ENCODE measurements at places on chromosomes 7 and 10.

GRCh38 chr10:58107506-58107905 is 160.2 kb downstream of the IPMK start:
- DNase-seq = no peak

DNA sequence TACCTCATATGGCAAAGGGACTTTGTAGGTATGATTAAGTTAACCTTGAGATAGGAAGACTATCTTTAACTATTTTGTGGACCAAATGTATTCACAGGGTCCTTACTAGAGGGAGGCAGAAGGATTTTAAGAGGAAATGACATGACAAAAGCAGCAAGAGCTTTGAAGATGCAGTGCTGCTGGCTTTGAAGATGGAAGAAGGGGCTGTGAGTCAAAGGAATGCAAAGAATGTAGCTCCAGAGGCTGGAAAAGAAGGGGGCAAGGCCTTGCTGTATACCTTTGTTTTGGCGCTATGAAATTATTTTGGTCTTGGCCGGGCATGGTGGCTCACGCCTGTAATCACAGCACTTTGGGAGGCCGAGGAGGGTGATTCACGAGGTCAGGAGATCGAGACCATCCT is 3.2 kb upstream of the NRBF2 start:
- no peak for DNase-seq

- no peak for DNase-seq
Observed at GRCh38 chr7:130655286-130655685, 13.3 kb downstream of the COPG2 start.

GRCh38 chr10:119466655-119467054 is 75.9 kb downstream of the RGS10 start:
- DNase-seq = no peak

GRCh38 chr10:20898866-20899535 is 1.9 kb upstream of the NEBL start:
- no peak for DNase-seq

DNA sequence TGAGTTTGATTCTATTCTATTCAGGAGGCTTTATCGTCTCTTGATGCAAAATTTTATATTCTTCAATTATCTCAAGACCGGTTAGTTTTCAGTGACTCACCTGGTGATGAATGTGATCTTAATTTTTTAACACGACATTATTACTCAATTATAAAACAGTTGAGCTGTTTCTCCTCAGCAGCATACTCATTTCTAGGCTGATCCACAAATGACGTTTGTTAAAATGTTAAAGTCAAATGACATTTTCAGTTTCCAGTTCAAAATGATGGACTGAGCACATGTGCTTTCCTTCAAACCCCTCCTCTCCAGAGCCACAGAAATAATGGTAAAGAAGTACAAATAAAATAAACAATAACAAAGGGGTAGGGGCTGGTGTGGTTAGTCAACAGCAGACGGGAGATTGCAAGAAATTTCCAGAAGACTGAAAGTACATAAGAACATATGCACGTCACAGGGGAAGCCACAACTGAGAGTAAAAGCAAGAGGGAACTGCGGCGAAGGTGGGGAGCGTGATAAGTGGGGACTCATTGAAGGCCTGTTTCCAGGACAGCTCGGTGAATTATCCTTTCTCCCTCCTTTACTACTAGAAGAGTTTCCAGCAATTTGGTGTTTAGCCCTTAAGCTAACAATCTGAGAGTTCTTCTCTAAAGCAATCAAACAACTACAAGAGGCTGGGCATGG is 10.9 kb downstream of the MACROH2A2 start:
- no peak for DNase-seq

- no peak for DNase-seq
Observed at GRCh38 chr7:90409667-90410066, 6.4 kb downstream of the CLDN12 start.

DNA sequence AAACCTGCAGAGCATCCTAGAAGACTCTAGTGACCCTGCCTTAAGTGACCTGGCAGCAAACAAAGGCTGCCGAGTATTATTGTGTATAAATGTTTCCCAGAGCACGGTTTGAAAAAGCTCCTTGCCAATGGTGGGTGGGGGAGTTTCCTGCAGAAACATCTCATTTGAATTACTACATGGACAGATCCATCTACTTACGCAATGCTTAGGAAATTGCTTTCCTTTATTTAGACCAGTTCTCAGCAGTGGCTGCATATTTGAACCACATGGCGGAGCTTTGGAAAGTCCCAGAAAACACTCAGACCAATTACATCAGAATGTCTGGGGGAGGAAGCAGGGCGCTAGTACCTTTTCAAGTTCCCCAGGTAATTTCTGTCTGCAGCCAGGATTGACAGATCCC is 560.9 kb downstream of the SDK1 start:
- no peak for DNase-seq

DNA sequence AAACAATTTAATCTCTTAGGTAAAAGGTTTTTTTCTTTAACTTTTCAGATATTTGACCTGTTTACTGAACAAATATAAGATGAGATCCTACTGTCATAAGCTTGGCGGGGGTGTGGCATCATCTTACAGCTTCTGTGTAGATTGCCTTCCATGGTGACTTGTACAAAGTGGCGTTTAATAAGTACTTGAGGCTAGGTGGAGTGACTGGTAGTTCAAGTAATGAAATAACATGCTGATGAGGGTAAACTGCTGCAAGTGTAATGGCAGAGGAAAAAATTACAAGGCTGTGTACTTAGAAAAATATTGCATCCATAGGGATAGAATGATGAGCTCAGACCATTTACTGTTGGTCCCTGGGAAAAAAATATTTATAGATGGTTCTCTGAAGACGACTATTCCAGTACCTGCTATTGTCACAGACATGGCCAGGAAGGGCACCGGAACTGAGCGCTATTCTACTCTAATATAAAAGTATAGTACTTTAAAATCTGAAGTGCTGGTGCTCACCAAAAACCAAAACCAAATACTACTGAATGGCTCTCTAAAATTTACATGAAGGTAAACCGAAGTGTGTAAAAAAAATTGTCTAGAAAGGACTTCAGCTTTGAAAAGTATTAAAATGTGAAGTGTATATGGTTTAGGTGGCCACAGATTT is 42.4 kb downstream of the DNAH11 start:
- DNase-seq = no peak

DNA sequence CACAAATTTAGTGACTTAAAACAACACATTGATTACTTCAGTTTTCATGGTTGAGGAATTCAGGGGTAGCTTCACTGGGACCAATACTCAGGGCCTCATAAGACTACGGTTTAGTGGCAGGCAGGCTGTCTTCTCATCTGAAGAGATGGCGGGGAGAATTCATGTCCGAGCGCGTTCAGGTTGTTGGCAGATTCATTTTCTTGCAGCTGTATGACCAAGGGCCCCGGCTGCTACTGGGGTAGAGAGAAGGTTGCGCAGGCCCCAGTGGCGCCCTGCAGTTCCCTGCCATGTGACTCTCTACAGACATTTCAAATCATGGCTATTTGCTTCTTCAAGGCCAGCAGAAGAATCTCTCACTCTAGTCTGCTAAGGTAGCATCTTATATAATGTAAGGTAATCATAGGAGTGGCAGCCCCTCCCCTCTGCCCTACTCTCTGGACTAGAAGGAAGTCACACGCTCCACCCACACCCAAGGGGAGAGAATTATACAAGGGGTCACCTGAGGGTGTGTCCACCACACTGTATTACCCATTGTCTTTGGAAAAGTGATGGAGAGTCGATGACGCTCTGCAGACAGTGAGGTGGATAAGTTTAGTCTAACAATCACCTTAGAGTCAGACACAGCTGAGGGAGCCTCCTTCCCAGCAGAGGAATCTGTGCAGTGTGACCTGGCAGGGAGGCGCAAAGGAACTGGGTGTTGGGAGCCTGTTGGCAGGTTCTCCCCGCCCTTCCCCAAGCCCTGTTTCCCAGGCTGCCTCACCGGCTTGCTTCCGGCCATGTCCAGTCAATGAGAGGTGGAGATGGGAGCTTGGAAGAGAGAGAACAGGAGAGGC is 35.7 kb upstream of the PLEKHA1 start:
- no peak for DNase-seq

- no peak for DNase-seq
Observed at GRCh38 chr7:25068502-25069213, 56.4 kb downstream of the CYCS start.

- no peak for DNase-seq
Observed at GRCh38 chr10:76089556-76090180, 658.2 kb downstream of the LRMDA start.

GRCh38 chr10:70503776-70504175 is 25.2 kb downstream of the PALD1 start:
- DNase-seq = no peak
